ENCODE measurements at places on chromosomes 2 and 18. TPM values are rescaled to one million over a fixed set of nuclear protein-coding genes. Genes with fewer than 3 reads are reported as not detected.

GRCh38 chr2:4745056-4745991, 946.9 kb upstream of the SOX11 start:
- H3K4me3 ChIP-seq: no peak overlapping the region
- no peaks in the 10 kb centered on the region for H3K4me1 ChIP-seq
- H3K27me3 ChIP-seq: no peaks in the 10 kb centered on the region
- no peaks in the 10 kb centered on the region for H3K36me3 ChIP-seq
- H3K27ac ChIP-seq: no peak overlapping the region

DNA sequence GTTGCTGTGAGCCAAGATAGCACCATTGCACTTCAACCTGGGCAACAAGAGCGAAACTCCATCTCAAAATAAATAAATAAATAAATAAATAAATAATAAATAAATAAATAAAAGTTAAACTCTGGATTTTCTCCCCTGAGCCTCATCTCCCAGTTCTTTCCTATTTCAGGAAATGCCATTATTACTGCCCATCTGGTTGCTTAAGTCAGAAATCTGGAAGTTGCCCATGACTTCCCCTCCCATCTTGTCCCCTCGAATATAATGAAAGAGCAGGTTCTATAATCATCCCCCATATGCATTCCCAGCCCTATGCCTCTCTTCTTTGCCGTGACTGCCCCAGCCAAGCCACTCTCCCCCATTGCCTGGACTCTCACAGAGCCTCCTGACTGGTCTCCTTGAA, 4.2 kb upstream of the PSD4 start:
- peaks cover 63% of the 10 kb centered on the region for H3K4me1 ChIP-seq
- no peak for DNase-seq

GRCh38 chr2:68548396-68548795, 81.0 kb downstream of the APLF start:
- H3K27me3 ChIP-seq: peaks cover 2% of the 10 kb centered on the region
- H3K4me3 ChIP-seq: no peak overlapping the region
- H3K36me3 ChIP-seq: no peaks in the 10 kb centered on the region
- DNase-seq: no peak
- H3K4me1 ChIP-seq: no peaks in the 10 kb centered on the region

GRCh38 chr2:19351899-19352697, 6.3 kb downstream of the OSR1 start:
- peaks cover 4% of the 10 kb centered on the region for H3K36me3 ChIP-seq
- no peak for DNase-seq
- H3K27ac ChIP-seq: no peak overlapping the region
- peaks cover 74% of the 10 kb centered on the region for H3K27me3 ChIP-seq
- H3K4me1 ChIP-seq: peaks cover 27% of the 10 kb centered on the region

GRCh38 chr18:79064228-79064627, 5.0 kb upstream of the ATP9B start:
- no peak overlapping the region for H3K4me3 ChIP-seq
- no peak overlapping the region for H3K27ac ChIP-seq
- peaks cover 23% of the 10 kb centered on the region for H3K36me3 ChIP-seq

DNA sequence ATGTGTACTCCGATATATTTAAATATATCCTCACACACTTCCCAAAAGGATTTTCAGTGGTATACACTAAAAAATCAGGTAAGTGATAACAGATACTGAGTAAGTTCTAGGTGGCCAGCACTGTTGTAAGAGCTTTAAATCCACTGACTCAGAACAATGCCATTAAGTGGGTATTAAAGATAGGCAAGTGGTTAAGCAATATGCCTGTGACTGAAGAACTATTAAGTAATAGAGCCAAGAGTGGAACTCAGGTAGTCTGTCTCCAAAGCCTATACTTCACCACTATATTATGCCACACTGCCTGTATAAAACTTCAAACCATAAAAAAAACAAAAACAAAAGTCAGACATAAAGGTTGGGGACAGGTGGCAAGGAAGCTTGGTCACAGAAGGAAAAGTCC, 37.2 kb downstream of the THUMPD2 start:
- H3K4me1 ChIP-seq: peaks cover 9% of the 10 kb centered on the region
- no peak overlapping the region for H3K27ac ChIP-seq
- H3K27me3 ChIP-seq: no peaks in the 10 kb centered on the region
- H3K36me3 ChIP-seq: peaks cover 37% of the 10 kb centered on the region
- DNase-seq: no peak
- H3K4me3 ChIP-seq: no peak overlapping the region

GRCh38 chr2:142586693-142587580, 290.5 kb upstream of the KYNU start:
- H3K27ac ChIP-seq: no peak overlapping the region
- no peak overlapping the region for H3K4me3 ChIP-seq
- H3K27me3 ChIP-seq: no peaks in the 10 kb centered on the region

DNA sequence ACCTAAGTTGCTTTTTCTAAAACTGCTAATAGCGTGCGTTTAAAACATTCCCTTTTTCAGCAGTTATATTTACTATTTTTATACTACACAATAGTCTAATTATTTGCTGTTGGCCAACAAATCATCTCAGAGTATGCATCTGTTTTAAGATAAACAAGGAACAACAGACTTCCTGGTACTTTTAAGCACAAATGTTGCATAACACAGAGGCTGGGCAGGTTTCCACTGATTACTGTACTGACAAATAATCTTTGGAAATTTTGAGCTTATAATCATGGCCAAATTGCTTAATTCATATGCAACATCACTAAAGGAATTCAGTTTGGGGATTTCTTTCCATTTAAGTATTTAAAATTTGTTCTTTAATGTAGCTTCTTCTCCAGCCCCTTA, 737.4 kb upstream of the SALL3 start:
- no peak overlapping the region for H3K4me3 ChIP-seq
- no peak overlapping the region for H3K27ac ChIP-seq
- peaks cover 3% of the 10 kb centered on the region for H3K36me3 ChIP-seq
- DNase-seq: no peak
- H3K27me3 ChIP-seq: no peaks in the 10 kb centered on the region

DNA sequence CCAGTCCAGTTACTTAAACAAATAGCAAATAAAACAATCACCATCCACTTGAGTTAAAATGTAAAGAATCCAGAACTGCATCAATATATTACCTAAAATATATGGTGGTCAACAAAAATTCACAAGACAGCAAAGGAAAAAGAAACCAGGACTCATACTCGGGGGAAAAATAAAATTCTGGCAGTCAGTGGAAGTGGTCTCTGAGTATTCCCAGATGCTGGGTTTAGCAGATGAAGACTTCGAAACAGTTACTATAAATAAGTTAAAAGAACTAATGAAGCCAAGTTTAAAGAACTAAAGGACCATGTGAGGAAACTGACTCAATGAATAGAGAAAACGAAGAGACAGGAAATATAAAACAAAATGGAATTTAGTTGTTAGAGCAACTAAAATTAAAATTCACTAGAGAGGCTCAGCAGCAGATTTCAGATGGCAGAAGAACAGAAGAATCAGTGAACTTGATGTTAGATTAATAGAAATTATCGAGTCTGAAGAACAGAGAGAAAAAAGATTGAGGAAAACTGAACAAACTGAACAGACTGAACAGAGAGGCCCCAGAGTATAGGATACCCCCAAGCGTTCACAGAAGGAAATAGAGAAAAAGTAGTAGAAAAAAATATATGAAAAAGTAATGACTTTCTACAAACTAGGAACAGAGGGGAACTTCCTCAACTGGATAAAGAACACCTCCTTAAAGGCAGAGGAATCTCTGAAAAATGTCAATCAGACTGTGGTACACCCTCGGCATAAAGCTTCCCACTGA, 27.9 kb downstream of the MGAT4A start:
- H3K27me3 ChIP-seq: no peaks in the 10 kb centered on the region
- peaks cover 53% of the 10 kb centered on the region for H3K4me1 ChIP-seq
- peak overlapping the region; percentile 58 for H3K27ac ChIP-seq

GRCh38 chr2:217223222-217223930, 363.5 kb upstream of the TNP1 start:
- peaks cover 10% of the 10 kb centered on the region for H3K27me3 ChIP-seq
- H3K36me3 ChIP-seq: peaks cover 9% of the 10 kb centered on the region
- peaks cover 49% of the 10 kb centered on the region for H3K4me1 ChIP-seq

- no peak overlapping the region for H3K27ac ChIP-seq
- no peak for DNase-seq
- no peak overlapping the region for H3K4me3 ChIP-seq
- H3K4me1 ChIP-seq: peaks cover 16% of the 10 kb centered on the region
- peaks cover 2% of the 10 kb centered on the region for H3K36me3 ChIP-seq
Observed at GRCh38 chr18:2900684-2901422, 54.0 kb downstream of the EMILIN2 start.

DNA sequence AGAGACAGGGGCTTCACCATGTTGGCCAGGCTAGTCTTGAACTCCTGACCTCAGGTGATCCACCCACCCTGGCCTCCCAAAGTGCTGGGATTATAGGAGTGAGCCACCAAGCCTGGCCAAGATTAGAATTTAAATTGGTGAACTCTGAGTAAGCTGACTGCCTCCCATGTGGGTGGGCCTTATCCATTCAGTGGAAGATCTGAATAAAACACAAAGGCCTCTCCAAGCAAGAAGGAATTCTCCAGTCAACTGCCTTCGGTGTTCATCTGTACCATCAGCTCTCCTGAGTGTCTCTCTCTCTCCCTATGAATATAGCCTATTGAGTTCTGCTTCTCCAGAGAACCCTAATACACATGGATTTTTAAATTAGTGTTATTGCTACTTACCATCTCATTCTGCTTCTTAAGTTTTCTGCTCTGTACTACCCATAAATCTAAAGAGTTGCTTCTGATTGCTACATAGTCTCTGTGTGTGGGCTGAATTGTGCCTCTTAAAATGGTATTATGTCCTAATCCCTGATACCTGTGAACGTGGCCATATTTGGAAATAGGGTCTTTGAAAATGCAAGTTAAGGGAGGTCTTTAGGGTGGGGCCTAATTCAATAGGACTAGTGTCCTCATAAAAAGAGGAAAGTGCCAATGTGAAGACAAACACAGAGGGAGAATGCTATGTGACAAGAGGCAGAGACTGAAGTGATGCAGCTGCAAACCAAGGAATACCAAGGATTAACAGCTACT, 36.3 kb downstream of the FBXO11 start:
- peaks cover 60% of the 10 kb centered on the region for H3K4me1 ChIP-seq
- H3K4me3 ChIP-seq: no peak overlapping the region
- H3K27ac ChIP-seq: peak overlapping the region; percentile 10

- DNase-seq: no peak
- H3K4me3 ChIP-seq: no peak overlapping the region
- peaks cover 4% of the 10 kb centered on the region for H3K27me3 ChIP-seq
- no peak overlapping the region for H3K27ac ChIP-seq
- H3K4me1 ChIP-seq: peaks cover 16% of the 10 kb centered on the region
- H3K36me3 ChIP-seq: peaks cover 1% of the 10 kb centered on the region
Observed at GRCh38 chr2:68435615-68436014, 31.5 kb downstream of the FBXO48 start.

DNA sequence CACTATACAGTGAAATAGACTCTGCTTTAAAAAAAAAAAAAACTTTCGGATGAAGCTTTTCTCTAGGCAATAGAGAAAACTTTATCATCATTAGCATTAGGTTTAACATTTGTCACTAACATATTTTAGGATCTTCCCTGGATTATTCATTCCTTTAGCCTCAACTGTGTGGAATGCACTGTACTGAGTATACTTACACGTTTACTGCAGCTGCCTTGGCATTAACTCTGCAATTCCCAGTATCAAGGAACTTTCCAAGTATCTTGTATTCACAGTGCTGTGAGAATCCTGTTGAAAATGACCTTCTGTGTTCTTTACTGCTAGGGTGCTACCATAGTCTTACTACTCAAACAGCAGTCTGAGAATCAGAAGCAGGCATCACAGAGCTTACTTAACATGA, 328.2 kb upstream of the COL3A1 start:
- H3K36me3 ChIP-seq: no peaks in the 10 kb centered on the region
- no peak for DNase-seq
- H3K27ac ChIP-seq: no peak overlapping the region
- no peaks in the 10 kb centered on the region for H3K27me3 ChIP-seq

- no peak overlapping the region for H3K4me3 ChIP-seq
- no peaks in the 10 kb centered on the region for H3K36me3 ChIP-seq
- no peak for DNase-seq
- no peaks in the 10 kb centered on the region for H3K4me1 ChIP-seq
- no peak overlapping the region for H3K27ac ChIP-seq
Observed at GRCh38 chr2:80028051-80028450, 276.5 kb downstream of the LRRTM1 start.

Gene ASB18
- total RNA-seq: not detected

Gene ATP6V1B1
- not detected for total RNA-seq

Gene DNMT3A
- 101 TPM for total RNA-seq

Gene TMEM37
- total RNA-seq: not detected

Gene POTEF
- not detected for total RNA-seq

Gene ZFP36L2
- 92.3 TPM for total RNA-seq

Gene OTOS
- total RNA-seq: not detected

Gene TNS1
- total RNA-seq: 0.41 TPM

Gene APOB
- total RNA-seq: not detected

Data from activated T-helper 1 cell treated with anti-CD3 and anti-CD28 coated beads, Interleukin-12 subunit alpha, Interleukin-12 subunit beta, Interleukin-2, Interleukin-4 antibody, amounts not matched to agents 30 ng/mL and 10 ng/mL and 1 ng/mL, durations not matched to agents 14 hours and 24 hours and 36 hours (primary cell).